ENCODE measurements at places on chromosomes 2 and 18. TPM values are rescaled to one million over a fixed set of nuclear protein-coding genes. Genes with fewer than 3 reads are reported as not detected.

DNA sequence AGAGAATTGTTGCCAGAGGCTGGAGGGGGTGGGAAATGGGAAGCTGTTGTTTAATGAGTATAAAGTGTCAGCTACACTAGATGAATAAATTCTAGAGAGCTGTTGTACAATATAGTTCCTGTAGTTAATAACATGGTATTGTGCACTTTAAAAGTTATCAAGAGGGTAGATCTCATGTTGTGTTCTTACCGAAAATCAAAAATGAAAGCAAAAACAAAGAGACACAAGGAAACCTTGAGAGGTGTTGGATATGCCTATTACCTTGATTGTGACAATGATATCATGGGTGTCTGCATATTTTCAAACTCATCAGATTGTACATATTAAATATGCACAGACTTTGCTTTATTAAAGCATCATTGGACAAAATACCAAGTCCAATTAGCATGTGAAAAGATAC is 43.2 kb downstream of the SCG2 start:
- no peak for DNase-seq

- DNase-seq = no peak
These were observed 38.4 kb upstream of the FRZB start for GRCh38 chr2:182904844-182905243.

DNA sequence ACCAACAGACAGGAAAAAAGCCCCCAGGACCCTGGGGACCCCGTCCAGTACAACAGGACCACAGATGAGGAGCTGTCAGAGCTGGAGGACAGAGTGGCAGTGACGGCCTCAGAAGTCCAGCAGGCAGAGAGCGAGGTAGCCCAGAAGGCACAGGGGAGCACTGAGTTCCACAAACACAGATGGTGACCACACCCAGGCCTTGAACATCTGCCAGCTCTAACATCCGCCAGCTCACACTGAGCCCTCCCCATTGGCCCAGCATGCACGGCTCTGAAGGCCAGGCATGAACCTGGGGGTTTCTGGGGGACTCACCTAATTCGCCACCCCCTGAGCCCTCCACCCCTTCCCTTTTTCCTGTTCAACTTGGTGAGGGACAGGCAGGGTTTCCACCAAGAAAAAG is 25.6 kb upstream of the PRLH start:
- peak; percentile 48 for DNase-seq

GRCh38 chr2:178865999-178866398 is 58.8 kb upstream of the TTN start:
- no peak for DNase-seq

GRCh38 chr2:66466433-66466832 is 31.5 kb downstream of the MEIS1 start:
- no peak for DNase-seq

DNA sequence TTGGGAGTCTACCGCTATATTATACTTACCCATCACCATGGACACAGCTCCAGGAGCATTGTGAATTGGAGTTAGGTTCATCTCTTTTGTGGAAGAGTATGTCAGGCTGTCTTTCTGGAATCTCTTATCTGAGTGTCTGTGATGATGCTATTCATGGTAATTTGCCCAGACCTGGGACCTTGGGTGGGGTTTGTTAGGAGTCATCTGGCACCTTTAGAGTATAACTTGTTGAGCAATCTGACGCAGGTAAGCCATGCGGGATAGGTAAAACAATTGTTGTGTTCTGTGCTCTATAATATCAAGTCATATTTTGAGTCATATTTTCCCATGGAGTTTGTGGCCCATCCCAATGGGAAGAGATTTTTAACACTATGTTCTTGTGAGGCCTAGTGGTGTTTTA is 49.7 kb upstream of the MAPRE2 start:
- DNase-seq = no peak

GRCh38 chr18:59795882-59796281 is 98.7 kb upstream of the CCBE1 start:
- no peak for DNase-seq

DNA sequence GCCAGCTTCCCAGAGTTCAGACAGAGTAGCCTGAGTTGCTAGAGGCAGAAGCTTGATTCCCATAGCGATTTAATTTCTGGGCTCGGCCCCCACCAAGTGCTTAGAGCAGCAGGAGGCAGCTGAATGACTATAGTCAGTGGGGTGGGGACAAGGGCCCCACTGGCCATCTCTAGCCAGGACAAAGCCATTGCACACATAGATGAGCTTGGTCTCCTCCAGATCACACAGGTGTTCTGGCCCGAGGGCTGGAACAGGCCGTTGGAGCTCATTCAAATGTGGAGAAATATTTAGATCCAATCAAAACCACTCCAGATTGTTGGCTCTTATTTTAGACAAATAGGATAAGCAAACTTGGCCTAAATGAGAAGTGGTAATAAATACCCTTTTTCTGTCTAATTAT is 287.3 kb upstream of the NCKAP5 start:
- DNase-seq = no peak

GRCh38 chr2:152420363-152420762 is 85.4 kb downstream of the FMNL2 start:
- no peak for DNase-seq

- DNase-seq = no peak
These were observed 28.2 kb downstream of the GEMIN6 start for GRCh38 chr2:38806015-38806732.

GRCh38 chr2:240310201-240310600 is 125.3 kb upstream of the GPC1 start:
- no peak for DNase-seq

DNA sequence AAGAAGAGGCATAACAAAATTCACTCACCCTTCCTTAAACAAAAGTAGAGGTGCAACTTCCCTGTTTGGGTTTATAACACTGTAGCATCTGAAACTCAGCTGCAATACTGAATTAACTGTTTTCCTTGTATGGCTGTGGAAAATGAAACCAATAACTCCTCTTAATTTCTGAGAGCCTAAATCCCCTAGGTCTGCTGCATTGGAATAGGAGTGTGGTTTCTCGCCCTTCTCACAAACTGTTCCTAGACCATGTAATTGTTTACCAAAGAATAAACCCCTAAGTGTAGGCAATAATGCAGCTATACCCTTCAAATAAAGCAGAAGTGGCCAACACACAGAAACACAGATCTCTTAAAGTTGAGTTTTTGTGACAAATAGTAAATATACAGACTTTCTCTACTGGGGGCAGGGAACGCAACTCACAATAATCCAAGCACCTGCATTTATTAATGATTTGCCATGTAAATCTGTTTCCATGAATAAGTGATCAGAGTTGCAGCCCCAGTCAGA is 52.0 kb downstream of the RASGRP3 start:
- no peak for DNase-seq

- DNase-seq = peak; percentile 49
These were observed 5.7 kb downstream of the CDC42EP3 start for GRCh38 chr2:37665604-37666362.

- DNase-seq = peak; percentile 99
These were observed 273.9 kb downstream of the MYT1L start for GRCh38 chr2:2057125-2057721.

DNA sequence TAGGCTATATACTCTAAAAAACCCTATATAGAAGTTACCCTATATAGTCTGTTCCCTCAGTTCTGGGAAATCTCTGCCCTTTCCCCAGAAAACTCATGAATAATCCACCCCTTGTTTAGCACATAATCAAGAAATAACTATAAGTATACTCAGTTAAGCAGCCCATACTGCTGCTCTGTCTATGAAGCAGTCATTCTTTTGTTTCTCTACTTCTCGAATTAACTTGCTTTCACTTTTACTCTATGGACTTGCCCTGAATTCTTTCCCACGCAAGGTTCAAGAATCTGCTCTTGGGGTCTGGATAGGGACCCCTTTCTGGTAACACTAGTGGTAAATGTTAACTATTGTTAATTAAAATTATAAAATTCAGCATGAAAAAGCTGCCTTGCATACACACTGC is 17.4 kb upstream of the AP1S3 start:
- no peak for DNase-seq

- DNase-seq = no peak
These were observed 294.3 kb downstream of the HRH4 start for GRCh38 chr18:24754583-24755253.

- DNase-seq = no peak
These were observed 46.6 kb downstream of the RRM2 start for GRCh38 chr2:10169053-10169578.

- no peak for DNase-seq
These were observed 272.0 kb upstream of the KYNU start for GRCh38 chr2:142605421-142605820.

DNA sequence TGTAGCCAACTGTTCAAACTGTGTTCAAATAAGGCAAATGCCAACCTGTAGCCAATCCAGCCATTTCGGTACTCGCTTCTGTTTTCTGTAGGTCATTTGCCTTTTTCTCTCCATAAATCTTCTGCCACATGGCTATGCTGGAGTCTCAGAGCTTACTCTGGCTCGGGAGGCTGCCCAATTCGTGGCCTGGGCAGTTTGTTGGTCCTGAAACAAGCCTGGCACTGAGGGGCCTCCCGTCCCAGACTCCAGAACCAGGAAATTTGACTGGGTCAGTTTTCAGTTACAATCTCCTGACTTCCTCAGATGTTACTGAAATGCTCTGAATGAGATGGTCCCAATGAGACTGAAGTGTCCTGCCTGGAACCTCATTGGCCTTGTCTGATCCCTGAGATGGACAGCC is 120.8 kb upstream of the NPAS2 start:
- DNase-seq = no peak

- no peak for DNase-seq
These were observed 10.3 kb upstream of the ACKR3 start for GRCh38 chr2:236558993-236559978.

DNA sequence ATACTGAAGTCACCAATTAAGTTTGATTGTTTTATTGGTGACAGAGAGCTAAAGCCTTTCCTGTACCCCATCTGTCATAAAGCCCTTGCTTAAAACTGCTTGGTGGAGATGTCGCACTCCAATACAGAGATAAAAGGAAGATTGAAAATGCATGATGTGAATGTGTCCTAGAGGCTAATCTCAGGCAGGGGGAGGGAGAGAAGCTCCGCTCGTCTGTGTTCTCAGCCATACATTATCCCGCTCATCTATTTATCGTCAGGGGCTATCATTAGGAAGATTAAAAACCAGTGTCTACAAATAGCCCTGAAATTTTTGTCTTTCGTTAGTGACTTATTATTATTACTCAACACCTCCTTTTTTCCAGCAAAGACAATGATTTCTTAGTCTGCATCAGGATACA is 110.3 kb downstream of the CMPK2 start:
- DNase-seq = no peak

GRCh38 chr2:88729061-88729745 is 37.7 kb downstream of the RPIA start:
- DNase-seq = no peak

- DNase-seq = no peak
These were observed 31.6 kb upstream of the NCK2 start for GRCh38 chr2:105712981-105713596.

DNA sequence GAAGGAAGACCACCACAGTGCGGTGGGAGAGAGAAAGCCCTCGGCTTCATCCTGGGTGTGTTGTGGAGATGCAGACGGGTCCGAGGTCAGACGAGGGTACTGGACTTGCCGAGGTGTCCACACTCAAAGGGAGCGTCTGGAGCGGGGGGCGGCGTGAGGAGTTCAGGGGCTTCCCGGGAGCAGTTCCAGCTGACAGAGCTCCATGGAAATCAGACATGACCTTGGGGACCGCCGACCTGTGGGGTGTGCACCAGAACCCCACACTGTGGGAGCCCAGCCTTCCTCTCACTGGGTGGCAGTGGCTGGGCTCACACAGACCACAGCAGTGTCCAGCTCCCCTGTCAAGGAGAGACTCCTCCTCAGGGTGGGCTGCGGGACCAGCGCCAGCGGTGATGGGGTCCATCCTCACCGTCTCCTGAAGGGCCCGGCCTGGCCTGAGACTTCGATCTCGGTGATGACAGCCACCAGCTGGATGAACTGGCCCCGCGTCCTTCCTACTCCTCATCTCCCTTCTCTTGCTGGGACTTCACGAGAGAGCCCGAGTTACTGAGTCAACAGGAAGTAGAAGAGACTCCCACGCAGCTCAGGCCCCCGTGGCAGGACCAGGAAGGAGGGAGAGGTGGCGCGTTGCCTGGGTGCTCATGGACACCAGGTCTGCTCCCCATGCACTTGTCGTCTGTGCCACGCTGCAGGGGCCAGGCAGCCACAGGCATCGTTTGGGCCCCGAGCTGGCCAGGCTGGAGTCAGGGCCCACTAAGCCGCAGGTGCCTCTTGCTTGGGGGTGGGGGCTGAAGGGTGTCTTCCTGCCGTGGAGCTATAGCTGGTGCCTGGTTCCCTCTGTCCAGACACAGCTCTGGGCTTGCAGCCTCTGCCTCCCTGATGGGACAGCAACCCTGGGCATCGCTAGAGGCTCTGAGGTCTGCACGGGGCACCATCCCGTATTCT is 101.9 kb upstream of the CTDP1 start:
- DNase-seq = no peak

DNA sequence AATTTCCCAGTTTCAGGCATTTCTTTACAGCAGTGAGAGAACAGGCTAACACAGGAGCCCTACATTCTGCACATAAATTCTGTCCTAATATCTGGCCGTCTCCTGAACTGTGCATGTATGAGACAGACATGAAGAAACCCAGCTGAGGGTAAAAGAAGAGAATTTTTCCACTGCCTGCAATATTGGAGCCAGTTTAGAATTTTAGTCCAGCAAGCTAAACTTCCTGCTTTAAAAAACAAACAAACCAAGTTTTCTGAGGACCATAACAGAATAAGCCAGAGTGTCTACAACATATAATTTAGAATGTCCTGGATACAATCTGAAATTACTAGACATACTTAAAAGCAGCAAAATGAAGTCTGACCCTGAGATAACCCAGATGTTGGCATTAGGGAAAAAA is 215.1 kb upstream of the KLHL29 start:
- DNase-seq = no peak

- no peak for DNase-seq
These were observed 160.8 kb downstream of the TGIF1 start for GRCh38 chr18:3610813-3611212.

The COL6A3 gene
- total RNA-seq = 1.8 TPM

The KIF5C gene
- total RNA-seq = under 0.01 TPM

The KHK gene
- total RNA-seq = 3.4 TPM

The GKN1 gene
- total RNA-seq = not detected

The CBLN2 gene
- under 0.01 TPM for total RNA-seq

The RGPD3 gene
- under 0.01 TPM for total RNA-seq

The REG3A gene
- not detected for total RNA-seq

The HOXD4 gene
- 1.3 TPM for total RNA-seq

The UNC80 gene
- 0.20 TPM for total RNA-seq

The CDH7 gene
- total RNA-seq = under 0.01 TPM

The CYP27C1 gene
- total RNA-seq = not detected

The OTOS gene
- not detected for total RNA-seq

The GPAT2 gene
- total RNA-seq = 4.6 TPM

The ABHD3 gene
- 6.9 TPM for total RNA-seq

The CD8B gene
- total RNA-seq = not detected

The DTNA gene
- 0.44 TPM for total RNA-seq

The OBSL1 gene
- 13.9 TPM for total RNA-seq

The LYG1 gene
- 0.22 TPM for total RNA-seq

All from lung microvascular endothelial cell (primary cell).